ENCODE measurements at places on chromosomes 13 and 19.
A peak's percentile ranks its signal among the peaks of the same experiment; 100 is the strongest.

GRCh38 chr13:100589178-100589725 lies 663 bp upstream of the GGACT start:
- DNase-seq: no peak

- peak; percentile 19 for DNase-seq
Measured at GRCh38 chr13:109840201-109840892, 54.0 kb upstream of the IRS2 start.

DNA sequence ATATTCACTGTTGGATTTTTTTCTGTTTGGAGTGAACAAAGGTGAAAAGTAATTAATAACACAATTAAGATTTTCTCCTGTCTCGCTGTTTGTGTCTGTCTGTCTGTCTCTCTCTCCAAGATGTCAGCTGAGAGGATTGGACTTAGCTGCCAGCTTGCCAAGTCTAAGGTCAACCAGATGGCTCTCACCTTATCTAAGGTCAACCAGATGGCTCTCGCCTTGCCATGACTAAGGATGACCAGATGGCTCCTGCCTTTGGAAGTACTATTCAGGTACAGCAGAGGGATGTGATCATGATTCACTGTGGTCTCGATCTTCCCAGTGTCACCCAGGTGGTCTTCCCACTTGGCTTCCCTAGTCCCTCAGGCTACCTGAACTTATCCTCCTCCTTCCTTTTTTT lies 1436.4 kb downstream of the UQCRFS1 start:
- no peak for DNase-seq

- DNase-seq: no peak
Measured at GRCh38 chr13:90999401-90999800, 348.1 kb upstream of the MIR17HG start.

DNA sequence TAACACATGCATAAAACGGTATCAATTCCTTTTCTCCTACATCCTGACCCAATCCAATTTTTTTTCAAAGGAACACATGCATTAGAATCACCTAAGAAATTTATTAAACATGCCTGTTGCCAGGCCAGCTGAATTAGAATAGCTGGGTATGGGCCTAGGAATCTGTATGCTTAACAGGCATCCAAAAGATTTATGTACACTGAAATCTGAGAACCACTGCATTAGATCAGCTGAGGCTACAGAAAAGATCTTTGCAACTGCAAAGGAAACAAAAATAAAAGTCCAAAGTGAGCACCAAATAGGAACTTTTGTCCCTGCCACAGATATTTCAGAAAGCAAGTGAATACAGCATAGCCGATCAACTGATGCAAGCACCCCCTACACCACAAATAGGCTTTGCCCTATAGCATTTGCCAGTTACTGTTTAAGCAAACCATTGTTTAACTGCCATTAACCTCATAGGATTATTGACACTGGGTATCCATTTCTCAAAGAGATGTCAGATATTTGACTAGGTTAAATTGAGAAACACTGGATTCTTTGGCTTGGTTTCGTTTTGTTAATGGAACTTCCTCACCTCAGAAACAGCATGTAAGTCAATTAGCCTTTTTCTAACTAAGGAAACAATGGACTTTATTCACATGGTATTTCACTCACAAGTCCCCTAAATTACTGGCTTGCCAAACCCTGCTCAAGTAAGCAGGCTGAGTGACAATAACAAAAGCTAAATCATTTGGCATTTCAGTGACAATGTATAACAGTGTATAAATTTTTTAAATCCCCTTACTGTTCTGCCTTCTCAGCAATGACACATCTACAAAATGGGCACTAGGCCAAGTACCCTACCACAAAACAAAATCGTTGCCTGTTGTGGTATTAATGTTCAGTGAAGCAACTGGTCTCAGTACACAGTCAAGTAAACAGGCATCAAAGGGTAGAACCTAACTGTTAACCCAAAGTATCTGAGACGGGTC lies 67.8 kb downstream of the SUCLA2 start:
- no peak for DNase-seq

DNA sequence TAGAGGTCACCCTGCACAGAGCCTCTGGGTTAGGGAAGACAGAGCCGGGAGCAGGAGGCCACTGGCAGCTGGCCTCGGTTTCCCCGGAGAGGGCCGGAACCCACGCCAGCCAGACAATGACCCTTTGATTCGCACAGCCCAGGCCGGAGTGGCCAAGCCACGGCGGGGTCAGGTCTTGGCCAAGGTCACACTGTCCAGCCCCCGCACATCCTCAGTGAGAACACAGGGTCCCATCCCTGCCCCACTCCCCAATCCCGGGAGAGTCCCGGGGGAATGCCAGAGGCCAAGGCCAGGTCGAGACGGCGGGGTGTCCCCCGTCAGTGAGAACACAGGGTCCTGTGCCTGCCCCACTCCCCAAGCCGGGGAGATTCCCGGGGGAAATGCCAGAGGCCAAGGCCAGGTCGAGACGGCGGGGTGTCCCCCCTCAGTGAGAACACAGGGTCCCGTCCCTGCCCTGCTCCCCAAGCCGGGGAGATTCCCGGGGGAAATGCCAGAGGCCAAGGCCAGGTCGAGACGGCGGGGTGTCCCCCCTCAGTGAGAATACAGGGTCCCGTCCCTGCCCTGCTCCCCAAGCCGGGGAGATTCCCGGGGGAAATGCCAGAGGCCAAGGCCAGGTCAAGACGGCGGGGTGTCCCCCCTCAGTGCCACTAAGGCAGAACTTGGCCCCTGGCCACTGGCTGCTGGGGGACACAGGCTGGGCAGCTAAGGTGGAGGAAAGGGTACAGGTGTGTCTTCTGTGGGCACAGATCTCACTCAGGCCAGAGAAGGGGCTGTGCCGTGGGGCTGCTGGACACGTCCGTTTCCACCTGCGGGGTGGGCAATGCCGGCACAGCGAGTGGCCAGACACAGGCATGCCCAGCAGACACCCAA lies 1.7 kb upstream of the FSTL3 start:
- no peak for DNase-seq

- no peak for DNase-seq
Measured at GRCh38 chr19:13848798-13849676, 27.9 kb upstream of the NANOS3 start.

DNA sequence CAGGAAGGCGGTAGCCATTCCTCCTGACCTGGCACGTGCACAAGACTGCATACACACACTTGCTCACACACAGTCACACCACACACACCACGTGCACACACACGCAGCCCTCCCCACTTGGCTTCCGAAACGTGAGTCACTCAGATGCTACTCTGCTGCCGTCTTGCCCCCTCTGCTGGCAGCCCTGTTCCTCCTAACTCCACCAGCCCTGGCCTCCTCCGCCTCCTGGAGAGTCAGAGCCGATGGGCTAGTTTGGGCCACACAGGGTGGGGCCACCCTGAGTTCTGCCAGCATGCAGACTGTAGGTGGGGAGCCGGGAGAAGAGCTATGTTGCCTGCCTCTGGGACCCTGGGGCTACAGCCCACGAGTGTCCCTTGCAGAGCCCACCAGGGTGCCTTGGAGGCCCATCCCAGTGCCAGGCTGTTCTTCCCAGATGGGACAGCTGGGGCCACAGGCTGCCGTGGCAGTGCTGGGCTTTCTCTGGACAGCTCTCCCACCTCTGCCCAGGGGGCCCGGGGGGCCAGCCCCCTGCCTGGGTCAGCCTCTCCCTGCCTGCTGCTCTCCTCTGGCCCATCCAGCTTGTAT lies 12.1 kb downstream of the PIN1 start:
- peak; percentile 42 for DNase-seq

DNA sequence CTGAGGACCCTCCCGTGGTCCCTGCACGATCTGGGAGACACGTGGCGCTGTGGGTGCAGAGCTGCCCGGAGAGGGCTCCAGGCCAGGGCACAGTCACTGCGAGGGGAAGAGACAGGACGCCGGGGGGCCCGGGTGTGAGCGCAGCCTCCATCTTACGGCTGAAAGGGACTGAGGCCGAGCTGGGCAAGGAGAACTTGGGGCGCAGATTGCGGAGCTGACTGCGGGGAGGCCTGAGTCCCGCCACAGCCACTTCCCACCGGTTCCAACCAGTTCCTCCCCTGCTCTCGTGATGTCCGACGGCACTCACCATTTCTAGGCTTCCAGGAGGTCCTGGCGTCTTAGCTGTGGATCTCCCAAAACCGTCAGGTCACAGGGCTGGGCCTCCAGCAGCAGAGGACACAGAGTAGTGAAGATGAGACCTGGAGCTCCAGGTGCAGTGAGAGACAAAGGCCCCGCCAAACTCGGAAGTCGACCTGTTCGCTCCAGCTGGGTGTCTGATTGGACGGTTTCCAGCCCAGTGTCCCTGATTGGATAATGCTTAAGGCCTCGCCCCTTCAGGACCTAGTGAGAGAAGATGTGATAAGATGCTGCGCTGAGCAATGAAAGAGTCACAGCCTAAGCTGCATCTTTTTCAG lies 4.8 kb upstream of the ZNF253 start:
- DNase-seq: peak; percentile 25

DNA sequence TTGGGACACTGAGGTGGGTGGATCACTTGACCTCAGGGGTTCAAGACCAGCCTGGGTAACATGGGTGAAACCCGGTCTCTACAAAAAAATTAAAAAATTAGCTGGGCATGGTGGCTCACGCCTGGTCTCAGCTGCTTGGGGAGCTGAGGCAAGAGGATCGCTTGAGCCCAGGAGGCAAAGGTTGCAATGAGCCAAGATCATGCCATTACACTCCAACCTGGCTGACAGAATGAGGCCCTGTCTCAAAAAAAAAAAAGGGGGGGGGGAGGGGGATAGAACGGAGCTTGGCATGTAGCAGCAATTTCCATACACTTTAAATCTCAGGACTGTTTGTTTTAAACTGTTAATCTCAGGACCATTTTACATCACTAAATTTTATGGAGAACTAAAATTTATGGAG lies 2.2 kb downstream of the ACP7 start:
- no peak for DNase-seq

GRCh38 chr19:29664753-29665214 lies 477 bp upstream of the PLEKHF1 start:
- DNase-seq: no peak

DNA sequence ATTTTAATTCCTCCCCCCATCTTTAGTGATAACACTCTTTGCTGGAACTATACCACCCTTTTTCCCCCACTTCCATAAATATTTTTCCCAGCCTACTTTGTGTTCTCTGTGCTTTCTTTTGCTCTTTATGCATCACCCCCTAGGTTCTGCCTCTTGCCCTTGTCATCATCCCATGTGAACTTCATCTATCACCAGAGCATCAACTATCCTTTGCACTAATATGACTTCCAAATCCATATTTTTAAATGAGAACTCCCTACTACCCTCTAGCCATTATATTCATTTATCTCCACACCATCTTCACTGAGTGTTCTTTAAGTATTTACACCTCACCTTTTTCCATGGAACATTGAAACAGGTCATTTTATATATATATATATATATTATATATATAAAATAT lies 452.7 kb downstream of the FOXO1 start:
- no peak for DNase-seq

DNA sequence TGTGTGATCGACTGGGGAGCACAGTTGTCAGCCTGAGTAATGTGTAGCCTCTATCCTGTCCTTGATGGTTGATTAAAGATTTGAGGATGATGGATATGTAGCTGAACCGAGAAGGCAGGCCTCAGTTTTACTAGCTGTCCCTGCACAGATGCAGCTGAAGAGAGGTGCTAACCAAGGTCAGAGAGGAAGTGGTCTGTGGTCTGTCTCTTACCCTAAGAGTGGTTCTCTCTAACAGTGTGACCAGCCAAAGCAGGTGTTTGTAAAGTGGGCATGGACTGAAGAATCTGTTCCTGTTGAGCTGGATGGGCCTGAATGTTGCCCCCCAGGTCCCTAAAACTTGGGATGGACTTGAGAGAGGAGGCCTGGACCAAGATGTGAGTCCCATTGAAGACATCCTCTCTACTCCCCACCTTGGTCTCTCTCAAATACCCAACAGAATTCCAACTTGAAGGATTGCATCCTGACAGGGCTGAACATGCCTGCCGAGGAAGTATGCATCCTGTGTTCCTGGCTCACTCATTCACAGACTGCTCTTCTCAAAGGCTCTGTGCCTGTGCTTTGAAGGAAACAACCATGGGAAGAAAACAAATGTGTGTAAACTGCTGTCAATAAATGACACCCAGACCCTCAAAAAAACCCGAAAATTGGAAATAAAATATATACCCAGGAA lies 223.8 kb downstream of the MAB21L1 start:
- no peak for DNase-seq

GRCh38 chr13:40599124-40599523 lies 67.3 kb downstream of the FOXO1 start:
- no peak for DNase-seq

- peak; percentile 55 for DNase-seq
Measured at GRCh38 chr19:17289489-17289888, 7.8 kb downstream of the ANKLE1 start.

DNA sequence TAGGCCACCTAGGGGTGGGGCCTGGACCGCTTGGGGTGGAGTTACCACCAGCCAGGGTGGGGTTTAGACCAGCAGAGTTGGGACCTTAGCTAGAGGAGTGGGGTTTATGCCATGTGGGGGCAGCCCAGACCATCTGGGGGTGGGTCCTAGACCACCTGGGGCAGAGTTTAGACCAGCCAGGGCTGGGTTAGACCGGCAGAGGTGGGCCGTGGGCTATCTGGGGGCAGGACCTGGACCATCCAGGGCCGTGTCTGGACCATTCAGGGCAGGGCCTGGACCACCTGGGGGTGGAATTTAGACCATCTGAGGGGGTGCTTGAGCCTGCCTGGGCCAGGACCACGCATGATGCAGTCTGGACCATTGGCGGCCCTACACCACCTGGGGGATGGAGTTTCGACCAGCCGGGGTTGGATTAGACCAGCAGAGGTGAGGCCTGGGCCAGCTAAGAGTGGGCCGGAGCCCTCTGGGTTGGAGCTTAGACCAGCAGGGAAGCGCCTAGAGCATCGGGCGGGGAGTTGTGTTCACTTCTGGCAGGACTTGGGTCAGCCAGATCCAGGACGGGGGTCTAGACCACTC lies 10.0 kb upstream of the CACNG6 start:
- DNase-seq: no peak

DNA sequence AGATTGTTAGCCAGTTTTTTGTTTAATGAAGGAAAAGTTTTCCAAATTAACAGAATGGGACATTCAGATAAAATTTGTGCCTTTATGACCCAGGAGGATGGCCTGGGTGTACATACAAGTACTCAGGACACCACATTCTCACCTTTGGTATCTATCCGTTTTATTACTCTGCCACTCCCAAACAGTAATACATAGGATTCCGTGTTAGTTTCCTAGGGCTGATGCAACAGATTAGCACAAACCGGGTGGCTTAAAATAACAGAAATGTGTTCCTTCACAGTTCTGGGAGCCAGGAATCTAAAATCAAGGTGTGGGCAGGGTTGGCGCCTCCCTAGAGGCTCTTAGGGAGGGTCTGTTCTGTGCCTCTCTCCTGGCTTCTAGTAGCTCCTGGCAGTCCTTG lies 129.9 kb downstream of the GGACT start:
- DNase-seq: no peak

GRCh38 chr13:102846261-102847015 lies 606 bp downstream of the ERCC5 start:
- DNase-seq: peak; percentile 57

GRCh38 chr19:49802836-49803528 lies 10.1 kb downstream of the FUZ start:
- no peak for DNase-seq

DNA sequence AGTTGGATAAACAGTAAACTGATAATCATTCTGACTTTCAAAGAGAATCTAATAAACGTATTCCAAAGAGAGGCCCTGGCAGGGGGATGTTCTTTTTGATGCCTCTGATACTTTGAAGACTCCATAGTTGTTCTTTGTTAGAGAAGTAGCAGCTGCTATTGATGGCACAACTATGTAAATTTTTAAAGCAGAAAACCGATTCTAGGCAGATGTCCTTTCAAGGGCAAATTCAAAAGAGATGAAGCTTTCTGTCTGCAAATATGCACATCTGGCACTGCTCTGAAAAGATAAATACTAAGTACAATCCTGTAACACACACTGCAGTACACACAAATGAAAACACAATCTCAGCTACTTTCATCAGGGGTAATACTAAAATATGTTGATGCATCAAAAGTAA lies 250.1 kb downstream of the VWA8 start:
- DNase-seq: no peak
